Pulmonary artery endothelial cell (primary cell): ENCODE measurements at places on chromosomes 1 and 21.

GRCh38 chr1:22527555-22528296, 35.6 kb upstream of the EPHA8 start:
- no peak for DNase-seq

GRCh38 chr1:228081578-228082213, 812 bp upstream of the ARF1 start:
- no peak for DNase-seq

GRCh38 chr1:157133426-157133825, 4.8 kb downstream of the ETV3 start:
- DNase-seq = no peak

- DNase-seq = no peak
These were observed 993.0 kb upstream of the PRMT6 start for GRCh38 chr1:106063510-106063909.

GRCh38 chr1:58805716-58806571, 22.1 kb upstream of the JUN start:
- no peak for DNase-seq

GRCh38 chr1:26831546-26832248, 5.2 kb downstream of the ZDHHC18 start:
- no peak for DNase-seq

GRCh38 chr1:231694075-231694431, 67.5 kb downstream of the DISC1 start:
- no peak for DNase-seq

DNA sequence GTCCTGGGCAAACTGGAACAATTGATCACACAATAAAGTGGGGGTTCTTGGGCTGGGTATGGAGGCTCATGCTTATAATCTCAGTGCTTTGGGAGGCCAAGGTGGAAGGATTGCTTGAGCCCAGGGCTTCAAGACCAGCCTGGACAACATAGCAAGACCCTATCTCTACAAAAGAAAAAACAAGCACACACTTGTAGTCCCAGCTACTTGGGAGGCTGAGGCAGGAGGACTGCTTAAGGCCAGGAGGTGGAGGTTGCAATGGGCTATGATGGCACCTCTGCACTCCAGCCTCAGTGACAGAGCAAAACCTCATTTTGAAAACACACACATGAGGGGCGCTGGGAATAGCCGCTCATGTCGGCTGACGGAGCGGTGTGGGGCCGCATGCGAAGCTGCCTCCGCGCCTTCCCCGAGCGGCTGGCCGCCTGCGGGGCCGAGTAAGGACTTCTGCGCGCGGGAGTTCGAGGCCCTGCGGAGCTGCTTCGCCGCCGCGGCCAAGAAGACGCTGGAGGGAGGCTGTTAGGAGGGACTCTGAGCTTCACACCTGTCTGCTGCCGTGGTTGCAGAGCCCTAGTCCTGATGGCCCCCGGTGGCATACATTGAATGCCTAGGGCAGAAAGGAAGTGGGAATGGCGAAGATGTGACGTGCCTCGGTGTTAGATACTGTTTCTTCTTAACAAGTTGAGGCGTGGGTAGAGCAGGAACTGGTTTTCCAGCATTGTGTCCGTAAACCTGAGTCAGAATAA, 59.5 kb downstream of the ACBD3 start:
- DNase-seq = no peak

DNA sequence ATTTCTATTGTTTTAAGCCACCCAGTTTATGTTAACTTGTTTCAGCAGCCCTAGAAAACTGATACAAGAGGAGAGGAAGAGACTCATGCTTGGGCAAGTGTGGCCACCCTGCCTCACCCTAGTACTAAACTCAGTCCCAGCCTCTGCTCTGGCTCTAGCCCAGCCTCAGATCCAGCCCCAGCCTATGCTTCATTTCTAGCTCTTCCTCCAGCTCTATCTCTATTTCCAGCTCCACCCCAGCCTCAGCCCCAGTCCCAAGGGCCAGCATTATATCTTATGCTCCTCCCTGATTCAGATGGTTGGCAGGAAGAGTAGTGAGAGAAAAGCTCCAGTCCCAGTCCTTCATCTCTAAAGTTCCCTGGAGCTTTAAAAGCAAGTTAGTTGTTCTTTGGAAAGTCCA, 535.5 kb downstream of the PTPRC start:
- DNase-seq = no peak
